ENCODE measurements at places on chromosomes 3 and 15.

GRCh38 chr3:126685021-126685420 is 19.0 kb upstream of the CHCHD6 start:
- no peak for DNase-seq

DNA sequence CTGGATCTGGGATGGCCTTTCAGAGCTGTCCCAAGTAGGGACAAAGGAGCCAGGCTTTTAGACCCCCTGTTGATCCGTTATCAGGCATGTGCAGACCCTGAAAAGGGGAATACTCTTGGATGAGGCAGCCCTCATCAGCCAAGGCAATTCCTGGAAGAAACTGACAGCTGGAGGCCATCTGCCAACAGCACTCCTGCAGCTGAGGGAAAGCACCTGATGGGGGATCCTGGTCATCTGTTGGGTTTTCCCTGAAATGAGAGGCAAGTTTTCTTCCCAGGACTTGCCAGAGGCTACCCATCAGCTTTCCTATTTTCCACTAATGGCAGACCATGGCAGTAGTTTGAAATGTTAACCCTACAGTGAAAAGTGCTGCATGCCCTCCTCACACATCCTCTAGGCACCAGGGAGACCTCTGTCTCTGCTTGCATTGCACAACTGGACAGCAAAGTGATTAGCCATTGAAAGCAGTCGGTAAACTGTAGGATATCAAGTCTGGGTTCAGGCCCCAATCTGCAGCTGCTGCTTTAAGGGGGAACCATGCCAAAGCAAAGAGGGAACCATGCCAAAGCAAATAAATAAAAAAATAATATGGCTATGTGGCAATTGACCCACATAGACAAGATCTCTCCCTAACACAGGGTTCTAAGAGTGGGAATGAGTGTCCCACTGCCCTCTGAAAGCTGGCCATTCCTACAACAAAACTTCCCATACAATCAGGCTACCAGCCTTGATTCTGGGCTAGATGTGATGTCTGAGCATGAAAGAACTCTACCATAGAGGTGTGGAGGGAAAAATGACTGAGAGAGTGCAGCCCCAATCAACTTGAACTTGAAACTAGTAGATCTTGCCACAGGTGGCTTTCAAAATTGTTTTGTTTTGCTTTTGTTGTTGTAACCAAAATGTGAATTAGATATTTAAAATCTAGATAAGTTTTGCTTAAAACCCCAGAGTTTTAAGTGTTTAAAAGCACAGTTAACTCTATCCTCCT is 232.0 kb upstream of the STT3B start:
- no peak for DNase-seq

DNA sequence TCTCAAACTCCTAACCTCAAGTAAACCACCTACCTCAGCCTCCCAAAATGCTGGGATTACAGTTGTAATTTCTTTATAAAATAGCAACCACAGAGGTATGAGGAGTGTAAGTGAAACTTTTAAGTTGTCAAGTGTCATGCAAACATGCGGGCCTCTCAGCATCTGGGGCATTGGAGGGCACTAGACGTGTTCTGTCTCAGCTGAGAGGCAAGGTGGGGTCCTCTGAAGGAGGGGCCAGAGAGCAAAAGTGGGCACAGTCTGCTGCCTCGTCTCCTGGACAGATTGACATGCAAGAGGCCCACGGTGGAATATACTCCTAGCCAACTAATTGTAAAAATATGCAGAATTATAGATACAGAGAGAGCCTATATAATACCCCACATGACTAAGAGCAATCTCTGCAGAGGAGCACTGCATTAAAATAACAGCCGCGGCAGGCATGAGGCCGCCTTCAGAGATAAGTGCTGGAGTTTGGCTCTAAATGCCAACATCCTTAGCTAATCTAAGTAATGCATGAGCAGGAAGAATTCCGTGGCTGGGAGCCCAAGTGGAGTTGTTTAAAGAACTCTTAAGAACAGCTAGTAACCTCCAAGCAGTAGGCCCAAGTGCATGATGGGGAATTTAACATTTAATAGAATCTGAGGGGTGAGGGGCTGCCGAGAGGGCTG is 87.8 kb upstream of the RNU6-1 start:
- DNase-seq = no peak

- no peak for DNase-seq
Observed at GRCh38 chr3:178676942-178677790, 140.9 kb downstream of the KCNMB2 start.
